Islet precursor cell (in vitro differentiated cells): ENCODE measurements at places on chromosomes 16 and 17.

- peak; percentile 57 for DNase-seq
These were observed 1.3 kb downstream of the GSPT1 start for GRCh38 chr16:11914210-11915113.

DNA sequence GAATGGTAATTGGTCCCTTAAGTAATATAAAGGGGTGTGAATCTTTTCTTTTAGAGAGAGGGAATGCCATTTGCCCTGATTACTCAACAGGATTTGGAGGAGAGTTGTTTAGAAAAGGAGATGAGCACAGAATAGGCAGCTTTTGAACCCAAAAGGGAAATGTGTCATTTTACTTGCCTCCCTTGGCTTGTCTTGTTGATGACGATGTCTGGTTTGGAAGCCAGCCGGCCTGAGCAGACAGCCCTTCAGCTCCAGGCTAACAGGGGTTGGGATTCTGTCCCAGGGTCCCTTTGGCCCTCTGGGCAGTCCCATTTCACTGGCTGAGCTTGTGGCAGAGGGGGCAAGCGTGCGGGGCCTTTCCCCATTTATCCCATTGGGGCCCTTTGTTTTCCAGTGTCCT, 22.3 kb upstream of the PRKAR1A start:
- no peak for DNase-seq

- peak; percentile 93 for DNase-seq
These were observed at the start of gene B9D1 for GRCh38 chr17:19362277-19363113. Gene B9D1 (minus strand): TSS chr17:19362723. CDS start chr17:19362569, 154 bp downstream.

- DNase-seq: peak; percentile 56
These were observed 30.4 kb downstream of the SOCS3 start for GRCh38 chr17:78329263-78330059.

GRCh38 chr16:55120826-55121225, 190.2 kb downstream of the IRX5 start:
- no peak for DNase-seq

DNA sequence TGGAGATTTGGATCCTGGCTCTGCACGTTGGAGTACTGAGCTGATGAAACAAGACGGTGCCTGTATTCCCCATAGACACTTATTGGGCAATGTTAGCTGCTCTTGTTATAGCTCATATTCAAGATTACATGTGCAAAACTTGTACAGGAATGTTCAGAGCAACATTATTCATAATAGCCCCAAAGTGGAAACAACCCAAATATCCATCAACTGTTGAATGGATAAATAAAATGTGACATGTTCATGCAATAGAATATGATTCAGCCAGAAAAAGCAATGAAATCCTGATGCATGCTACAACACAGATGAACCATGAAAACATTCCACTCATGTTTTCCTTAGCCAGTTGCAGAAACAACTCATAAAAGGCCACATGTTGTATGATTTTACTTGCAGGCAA, 5.7 kb upstream of the SDR42E1 start:
- no peak for DNase-seq

- no peak for DNase-seq
These were observed 11.8 kb upstream of the CDC42EP4 start for GRCh38 chr17:73323409-73324159.

GRCh38 chr16:50251375-50252081, 14.8 kb upstream of the ADCY7 start:
- peak; percentile 40 for DNase-seq

DNA sequence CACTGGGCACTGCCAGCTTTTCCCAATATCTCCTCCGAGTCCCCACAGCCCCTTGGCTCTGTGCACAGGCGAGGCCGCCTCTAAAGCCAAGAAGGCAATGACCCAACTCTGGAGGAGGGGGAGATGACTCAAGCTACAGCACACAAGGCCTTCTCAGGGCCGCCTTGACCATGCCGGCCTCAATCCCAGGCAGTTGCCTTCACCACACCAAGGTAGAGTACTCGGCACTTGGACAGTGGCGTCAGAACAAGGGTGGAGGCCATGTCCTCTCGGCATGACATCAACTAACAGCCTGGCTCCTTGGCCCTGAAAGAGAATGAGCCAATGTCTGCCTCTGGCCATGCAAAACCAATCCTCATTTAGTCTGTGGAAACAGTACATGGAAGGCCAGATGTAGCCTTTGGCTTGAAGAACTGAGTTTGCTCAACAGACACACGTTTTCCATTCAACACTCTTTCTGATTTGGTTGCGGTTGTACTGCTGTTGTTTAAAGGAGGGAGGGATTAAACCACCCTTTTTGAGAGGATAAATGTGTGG, 139.6 kb downstream of the XYLT1 start:
- no peak for DNase-seq
